ENCODE measurements at places on chromosomes 3 and 15.

DNA sequence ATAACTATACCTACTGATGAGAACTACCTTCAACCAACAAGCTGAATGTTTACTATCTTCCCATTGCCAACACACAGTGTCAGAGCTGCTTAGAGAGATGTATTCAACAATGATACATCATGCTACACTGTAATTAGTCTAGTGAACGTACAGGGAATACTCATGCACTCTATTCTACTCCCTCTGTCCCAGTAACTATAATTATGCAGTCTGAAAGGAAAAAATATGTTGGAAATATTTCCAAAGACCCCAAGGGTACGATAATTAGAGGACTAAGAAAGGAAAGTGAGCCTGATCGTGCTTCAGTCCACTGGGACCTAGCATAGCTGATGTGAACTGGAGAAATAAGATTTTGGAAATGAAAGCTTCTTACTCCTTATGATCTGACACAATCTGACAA is 36.9 kb upstream of the FSIP1 start:
- no peak for DNase-seq

GRCh38 chr3:120129718-120130513 is 35.7 kb upstream of the GSK3B start:
- DNase-seq, result no peak

- peak; percentile 37 for DNase-seq
Measured at GRCh38 chr3:72161881-72162595, 377.1 kb upstream of the PROK2 start.

DNA sequence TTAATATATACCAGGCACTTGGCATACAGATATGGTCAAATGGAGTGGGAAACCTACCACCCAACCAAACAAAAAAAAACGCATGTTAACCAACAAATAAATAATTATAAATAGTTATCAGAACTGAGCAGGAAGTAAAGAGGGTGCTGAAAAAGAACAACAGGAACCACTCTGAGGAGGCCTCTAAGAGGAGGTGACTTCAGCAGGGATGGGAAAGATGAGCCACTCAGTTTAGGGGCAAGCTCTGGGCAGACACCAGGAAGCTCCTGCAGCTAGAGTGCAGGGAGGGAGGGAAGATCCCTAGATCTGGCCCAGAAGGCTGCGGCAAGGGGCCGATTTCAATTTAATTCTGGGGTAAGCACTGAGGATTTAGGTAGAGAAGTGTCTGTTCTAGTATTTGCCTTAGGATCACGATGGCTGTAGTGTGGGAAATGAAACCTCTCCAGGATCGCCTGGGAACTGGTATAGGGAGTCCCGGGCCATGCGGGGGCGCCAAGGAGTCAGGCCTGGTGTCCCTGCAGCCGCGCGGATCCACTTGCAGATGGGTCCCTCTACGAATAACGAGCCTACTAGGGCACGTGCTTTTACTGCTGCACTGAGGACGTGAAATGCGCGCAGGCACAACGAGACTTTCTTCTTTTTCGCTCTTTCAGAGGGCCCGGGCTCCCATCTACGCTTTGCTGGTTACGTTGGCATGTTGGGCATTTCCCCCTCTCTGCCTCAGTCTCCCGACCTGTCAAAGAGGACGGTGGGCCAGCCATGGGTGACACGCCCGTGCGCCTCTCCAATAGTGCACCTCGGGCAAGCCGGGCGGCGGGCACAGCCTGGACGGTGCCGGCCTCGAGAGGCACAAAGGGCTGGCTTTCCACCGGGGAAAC is 1.5 kb upstream of the LIMD1 start:
- peak; percentile 91 for DNase-seq

GRCh38 chr3:31364711-31365110 is 168.0 kb upstream of the STT3B start:
- peak; percentile 77 for DNase-seq

GRCh38 chr15:76964157-76964556 is 30.8 kb upstream of the PSTPIP1 start:
- DNase-seq, result no peak

- DNase-seq, result no peak
Measured at GRCh38 chr3:39052583-39052982, 767 bp downstream of the WDR48 start.

DNA sequence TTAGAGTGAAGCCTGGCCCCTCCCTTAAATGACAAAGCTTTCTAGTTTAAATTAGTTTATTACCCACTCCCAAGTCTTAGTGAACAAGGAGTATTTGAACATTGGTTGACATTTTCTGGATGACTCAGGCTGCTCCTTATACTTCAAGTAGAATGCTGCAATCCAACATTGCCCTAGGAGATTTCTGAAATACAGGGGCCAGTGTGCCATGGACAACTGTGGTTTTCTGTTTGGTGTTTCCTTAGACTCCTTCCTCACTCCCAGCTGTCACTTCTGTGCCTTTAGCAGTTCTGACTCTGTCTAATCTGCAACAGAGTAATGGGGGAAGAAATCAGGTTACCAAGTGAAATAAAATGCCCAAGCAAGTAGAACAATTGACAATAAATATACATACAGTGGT is 116.1 kb upstream of the P2RY1 start:
- no peak for DNase-seq

DNA sequence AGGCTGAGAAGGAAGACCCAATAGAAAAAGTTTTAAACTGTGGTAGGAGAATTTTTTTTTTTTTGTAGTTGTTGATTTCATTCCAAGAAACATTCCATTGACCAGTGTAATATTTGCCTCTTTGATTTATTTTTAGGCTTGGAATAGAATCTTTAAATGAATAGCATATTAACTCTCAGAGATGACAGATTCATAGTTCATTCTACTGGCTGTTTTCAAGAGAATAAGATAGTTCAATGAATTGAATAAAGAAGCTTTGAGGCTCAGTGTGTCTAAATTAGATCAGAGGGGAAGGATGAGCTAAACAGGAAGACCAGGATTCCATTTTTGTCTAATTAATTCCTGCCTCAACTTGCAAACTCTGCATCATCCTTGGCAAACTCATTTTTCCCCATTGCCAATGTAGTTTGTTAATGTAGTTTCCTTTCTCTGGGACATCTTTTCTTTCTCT is 98.4 kb downstream of the NAALADL2 start:
- peak; percentile 77 for DNase-seq

DNA sequence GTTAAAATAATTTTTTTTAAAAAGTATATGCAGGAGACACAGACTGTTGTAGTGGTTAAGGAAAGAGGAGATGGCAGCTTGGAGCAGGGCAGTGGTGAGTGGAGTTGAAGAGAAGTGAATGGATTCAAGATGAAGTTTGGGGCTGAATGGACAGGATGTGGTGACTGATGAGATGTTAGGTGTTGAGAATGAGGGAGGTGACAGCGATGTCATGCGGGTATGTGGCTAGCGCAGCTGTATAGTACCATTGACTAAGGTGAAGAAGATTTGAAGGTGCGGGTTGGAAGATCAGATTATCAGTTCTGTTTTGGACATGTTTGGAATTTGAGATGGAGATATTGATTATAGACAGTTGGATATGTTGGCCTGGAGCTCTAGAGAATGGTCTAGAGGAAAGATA is 20.1 kb downstream of the FBXO22 start:
- no peak for DNase-seq

DNA sequence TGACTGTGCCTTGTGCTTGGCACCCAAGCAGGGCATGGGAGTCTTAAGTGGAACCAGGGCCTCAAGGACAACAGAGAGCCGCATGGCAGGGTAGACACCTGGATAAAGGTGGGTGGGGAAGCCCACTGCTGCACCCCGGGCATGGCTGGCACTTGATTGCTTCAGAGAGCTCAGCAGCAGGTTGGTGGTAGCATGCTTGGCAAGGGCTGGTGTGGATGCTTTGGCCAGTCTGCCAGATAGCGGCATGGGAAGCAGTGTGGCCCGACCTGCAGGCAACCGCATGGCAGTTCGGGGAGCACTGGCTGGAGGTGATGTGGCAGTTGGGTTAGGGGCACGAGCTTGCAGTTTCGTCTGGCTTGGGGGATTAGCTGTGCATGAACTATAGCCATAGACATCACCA is 2.5 kb downstream of the CCDC71 start:
- DNase-seq, result no peak

DNA sequence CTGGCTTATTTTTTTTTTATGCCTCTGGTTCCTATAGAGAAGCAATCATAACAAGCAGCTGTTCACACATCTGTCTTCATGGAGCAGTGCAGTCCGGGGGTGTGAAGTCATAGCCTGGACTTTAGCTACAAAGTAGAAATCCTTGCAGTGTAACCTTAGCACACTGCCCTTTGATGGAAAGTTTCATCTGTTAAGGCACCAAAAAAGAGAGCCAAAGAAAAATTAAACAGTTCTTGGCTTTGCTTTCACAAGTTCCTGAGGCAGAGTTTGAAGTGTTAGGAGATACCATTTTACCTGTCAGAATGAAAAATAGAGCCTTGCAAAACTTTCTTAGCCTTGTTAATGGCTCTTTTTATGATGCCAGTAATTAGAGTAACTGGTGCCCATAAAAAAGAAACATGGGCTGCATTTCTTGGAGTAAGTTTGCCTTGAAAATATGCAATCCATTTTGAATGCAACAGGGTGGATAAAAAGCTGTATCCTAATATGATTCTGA is 84.1 kb downstream of the PIK3R4 start:
- DNase-seq, result no peak

GRCh38 chr15:73298522-73299245 is 70.1 kb downstream of the HCN4 start:
- no peak for DNase-seq

DNA sequence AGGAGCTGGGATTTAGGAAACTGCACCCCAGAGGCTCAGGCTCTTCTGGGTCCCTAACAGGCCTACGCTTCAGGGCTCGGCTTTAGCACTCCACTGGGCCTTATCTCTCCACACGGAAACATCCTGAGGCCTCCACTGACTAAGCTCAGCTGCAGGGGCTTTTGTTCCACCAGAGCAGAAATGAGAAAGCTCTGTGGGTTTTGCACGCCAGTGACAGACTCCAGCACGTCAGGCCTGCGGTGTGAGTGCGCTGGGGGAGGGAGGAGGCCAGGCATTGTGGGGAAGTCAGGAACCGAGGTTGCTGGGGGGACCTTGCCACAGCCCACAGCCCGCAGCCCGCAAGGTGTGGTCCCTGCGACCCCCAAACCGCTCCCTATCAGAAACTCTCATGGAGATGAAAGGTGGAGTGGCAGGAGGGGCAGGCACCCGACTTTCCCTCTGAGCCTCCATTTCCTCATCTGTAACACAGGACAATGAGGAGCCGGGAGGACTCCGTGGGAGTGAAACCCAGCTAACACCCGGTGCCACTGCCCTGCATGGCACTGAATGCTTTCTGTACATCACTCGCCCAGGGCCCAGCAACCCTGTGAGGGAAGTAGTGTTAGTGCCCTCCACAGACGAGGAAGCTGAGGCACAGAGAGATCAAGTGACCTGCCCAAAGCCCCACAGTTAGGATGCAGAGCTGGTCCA is 106.5 kb downstream of the TPRA1 start:
- no peak for DNase-seq

DNA sequence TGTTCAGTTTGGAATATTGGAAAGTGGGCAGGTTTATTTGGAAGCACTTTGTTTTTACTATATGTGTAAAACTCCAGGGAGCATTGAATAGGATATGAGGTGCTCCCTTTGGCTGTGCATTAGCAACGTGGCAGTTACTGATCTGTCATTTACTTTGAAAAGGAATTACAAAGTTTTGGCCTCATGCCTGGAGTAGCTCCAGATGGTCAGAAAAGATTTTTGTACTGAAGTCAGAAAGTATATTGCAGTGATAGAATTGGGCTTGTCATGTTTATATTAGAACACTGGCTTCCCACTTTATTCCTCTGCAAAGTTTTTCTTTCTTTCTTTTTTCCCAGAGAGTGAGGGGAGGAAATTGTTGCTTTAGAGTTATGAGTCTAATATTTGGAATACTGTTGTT is 26.1 kb downstream of the FNDC3B start:
- DNase-seq, result peak; percentile 72

DNA sequence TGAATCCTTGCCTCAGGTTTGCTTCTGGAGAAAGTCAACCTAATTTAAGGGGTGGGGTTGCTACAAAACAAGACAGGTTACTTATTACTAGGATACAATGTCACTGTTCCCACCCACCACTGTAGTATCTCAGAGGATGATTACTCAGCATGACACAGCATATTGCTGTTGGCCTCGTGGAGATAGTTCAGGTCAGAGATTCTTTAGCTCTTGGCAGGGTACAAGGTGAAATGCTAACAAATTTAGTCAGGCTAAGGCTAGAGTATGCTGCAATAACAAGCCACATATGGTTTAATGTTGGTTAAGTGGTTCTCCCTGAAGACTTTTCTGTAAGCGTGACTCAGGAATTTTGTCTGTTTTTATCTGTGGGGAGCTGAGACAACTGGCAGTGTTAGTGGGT is 161.8 kb downstream of the EDEM1 start:
- DNase-seq, result no peak

- no peak for DNase-seq
Measured at GRCh38 chr3:187963677-187964385, 190.1 kb upstream of the LPP start.

GRCh38 chr3:178112134-178112533 is 424.1 kb upstream of the KCNMB2 start:
- no peak for DNase-seq

DNA sequence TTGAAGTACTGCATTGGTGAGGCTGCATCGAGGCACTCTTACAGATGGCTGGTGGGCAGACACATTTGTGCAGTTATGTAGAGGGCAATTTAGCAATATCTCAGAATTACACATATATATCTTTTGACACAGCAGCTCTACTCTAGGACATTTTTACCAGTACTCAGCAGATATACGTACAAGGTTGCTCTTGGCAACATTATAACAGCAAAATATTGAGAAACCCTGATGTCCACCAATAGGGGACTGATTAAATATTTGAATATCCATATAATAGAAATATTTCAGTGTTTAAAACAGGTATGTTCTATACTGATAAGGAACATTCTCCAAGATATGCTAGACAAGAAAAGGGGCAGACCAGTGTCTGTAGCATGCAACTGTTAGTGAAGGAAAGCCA is 7.9 kb upstream of the FBXO22 start:
- no peak for DNase-seq

DNA sequence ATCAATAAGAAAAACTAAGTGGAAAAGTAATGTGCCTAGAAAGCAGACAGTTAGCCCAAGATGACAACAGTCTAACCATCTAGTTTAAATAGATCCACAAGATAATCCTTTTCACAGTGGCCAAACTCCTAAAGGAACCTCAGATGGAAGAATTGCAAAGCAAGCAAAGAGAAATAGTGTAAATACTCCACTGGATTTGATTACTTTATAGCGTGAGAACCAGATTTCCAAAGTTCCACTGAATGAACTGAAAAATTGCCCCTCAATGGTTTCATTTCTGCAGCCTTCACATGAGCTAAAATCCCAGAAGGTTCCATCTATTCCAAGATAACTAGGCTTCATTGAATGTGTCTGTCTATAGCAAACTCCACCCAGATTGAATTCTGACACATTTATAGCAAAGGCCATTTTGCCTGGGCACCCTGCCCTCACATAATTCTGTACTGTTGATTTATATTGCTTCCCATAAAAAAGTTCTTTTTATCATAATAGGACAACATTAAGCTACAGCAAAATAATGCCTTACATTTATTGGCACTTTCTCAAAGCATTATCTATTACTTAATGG is 129.7 kb upstream of the THBS1 start:
- DNase-seq, result no peak

- DNase-seq, result no peak
Measured at GRCh38 chr3:13023971-13024764, 49.1 kb downstream of the IQSEC1 start.

Measured in fibroblast of skin of scalp (primary cell).